ENCODE measurements at places on chromosomes 2 and 18. TPM values are rescaled to one million over a fixed set of nuclear protein-coding genes. Genes with fewer than 3 reads are reported as not detected.

The NGEF gene
- total RNA-seq: 52.2 TPM

- no peaks in the 10 kb centered on the region for H3K36me3 ChIP-seq
- DNase-seq: no peak
- H3K4me1 ChIP-seq: no peaks in the 10 kb centered on the region
- H3K27me3 ChIP-seq: peaks cover 11% of the 10 kb centered on the region
- H3K27ac ChIP-seq: no peak overlapping the region
Measured at GRCh38 chr2:102983786-102984185, 222.0 kb downstream of the TMEM182 start.

DNA sequence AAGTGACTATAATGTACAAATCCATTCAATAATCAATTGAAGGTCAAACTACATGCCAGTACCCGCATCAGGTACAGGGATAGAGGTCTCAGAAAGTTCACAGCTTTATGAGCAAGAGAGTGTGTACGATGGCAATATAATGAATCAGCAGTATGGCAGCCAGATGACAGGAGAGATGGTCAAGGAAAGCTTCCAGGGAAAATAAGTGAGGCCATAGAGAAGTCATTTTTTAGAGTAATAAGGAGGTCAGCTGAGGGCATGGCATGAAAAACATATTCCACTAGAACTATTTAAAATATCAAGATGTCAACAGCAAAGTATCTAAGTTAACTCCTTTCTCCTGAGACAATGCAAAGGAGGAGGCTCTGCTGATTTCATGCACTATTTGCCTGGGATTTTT, 108.0 kb downstream of the SLC8A1 start:
- no peaks in the 10 kb centered on the region for H3K27me3 ChIP-seq
- DNase-seq: no peak
- 0 out of 2 replicates have a peak, but pooled peaks cover 3% of the 10 kb centered on the region for H3K4me1 ChIP-seq
- no peak overlapping the region for H3K27ac ChIP-seq

DNA sequence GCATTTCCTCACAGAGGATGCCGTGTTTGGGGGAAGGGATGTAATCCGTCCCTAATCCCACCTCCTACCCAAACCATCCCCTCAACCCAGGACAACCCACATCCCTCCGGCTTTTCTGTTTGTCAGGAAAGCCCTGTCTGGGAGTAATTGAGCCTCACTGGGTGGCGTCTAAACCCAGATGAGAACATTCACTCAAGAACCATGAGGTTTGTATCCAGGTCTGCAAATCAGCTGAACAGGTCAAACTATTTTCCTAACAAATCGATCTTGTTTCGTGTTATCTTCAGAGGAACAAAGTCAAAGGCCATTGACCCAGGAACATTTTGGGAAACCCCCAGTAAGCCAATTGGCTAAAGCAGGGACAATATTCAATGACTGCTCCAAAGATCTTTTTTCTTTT, 25.7 kb downstream of the CYP27C1 start:
- no peak for DNase-seq
- no peaks in the 10 kb centered on the region for H3K27me3 ChIP-seq
- 0 out of 2 replicates have a peak, but pooled peaks cover 4% of the 10 kb centered on the region for H3K36me3 ChIP-seq
- no peak overlapping the region for H3K4me3 ChIP-seq
- H3K4me1 ChIP-seq: no peaks in the 10 kb centered on the region
- no peak overlapping the region for H3K27ac ChIP-seq

The ICA1L gene
- total RNA-seq: 0.20 TPM

The IGFBP5 gene
- total RNA-seq: 10.0 TPM

DNA sequence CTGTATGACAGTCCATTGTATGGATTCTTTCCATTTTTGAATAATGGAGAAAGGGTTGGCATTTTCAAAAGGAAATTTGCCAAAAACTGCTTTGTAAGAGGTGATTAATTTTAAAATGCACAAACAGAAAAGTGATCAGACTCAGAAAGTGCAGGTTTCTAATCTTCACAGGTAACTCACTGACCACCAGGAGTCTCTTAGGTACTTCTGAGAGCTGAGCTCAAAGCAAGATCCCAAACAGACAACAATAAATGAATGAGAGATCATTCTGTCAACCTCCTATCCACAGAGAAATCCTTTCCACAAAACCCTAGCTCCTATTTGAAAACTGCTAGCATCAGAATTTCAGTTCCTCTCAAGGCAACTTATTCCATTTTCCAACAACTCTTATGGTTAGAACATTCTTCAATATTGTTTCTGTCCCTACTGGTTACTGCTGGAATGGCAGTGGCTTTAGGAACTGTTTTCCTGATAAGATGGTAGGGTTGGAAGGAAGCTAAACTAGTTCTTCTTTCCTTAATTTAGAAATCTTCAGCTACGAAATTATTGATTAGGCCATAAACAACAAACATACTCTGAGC, 20.6 kb upstream of the HAAO start:
- no peak overlapping the region for H3K4me3 ChIP-seq
- no peak overlapping the region for H3K27ac ChIP-seq
- no peak for DNase-seq

DNA sequence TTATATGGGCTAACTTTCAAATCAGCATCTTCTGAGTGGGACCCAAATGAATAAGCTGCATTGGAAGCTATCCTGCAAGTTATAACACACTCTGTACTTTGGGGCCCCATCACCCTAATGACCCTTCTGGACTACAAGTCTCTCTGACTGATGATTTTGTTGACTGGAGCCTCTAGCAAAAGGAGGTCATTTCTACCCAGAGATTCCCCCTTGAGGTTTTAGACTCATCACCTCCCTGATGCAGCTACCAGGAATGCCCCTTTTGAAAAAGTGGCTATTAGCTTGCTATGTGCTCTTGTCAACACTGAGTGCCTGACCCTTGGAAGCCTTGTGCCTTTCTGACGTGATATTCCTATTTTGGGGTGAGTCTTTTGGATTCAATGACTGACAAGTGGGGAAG, 54.5 kb upstream of the NEMP2 start:
- H3K27me3 ChIP-seq: no peaks in the 10 kb centered on the region
- no peaks in the 10 kb centered on the region for H3K36me3 ChIP-seq
- no peak overlapping the region for H3K4me3 ChIP-seq
- DNase-seq: no peak

- no peaks in the 10 kb centered on the region for H3K27me3 ChIP-seq
- no peak overlapping the region for H3K27ac ChIP-seq
- H3K4me3 ChIP-seq: no peak overlapping the region
- H3K4me1 ChIP-seq: no peaks in the 10 kb centered on the region
Measured at GRCh38 chr2:10776231-10776977, 36.2 kb downstream of the PDIA6 start.

The GKN1 gene
- not detected for total RNA-seq

DNA sequence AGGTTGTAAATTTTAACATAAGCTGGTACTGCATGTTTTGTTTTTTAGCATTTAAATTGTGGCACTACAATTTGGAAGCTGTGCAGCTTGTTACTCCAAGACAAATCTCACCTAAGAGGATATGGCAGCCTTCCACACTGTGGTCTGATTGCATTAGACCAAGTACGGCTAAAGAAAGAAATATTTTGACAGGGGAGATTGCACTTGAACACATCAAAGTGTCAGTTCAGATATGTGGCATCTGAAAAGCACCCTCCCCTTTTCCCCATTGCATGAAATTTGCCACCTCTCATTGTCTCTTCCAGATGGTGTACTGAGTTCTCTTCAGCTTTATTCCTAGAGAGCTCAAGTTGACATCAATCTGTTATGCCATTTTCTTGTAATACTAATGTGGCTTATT, 295.9 kb downstream of the ERBB4 start:
- no peak for DNase-seq
- H3K27ac ChIP-seq: no peak overlapping the region
- H3K27me3 ChIP-seq: no peaks in the 10 kb centered on the region
- H3K4me1 ChIP-seq: no peaks in the 10 kb centered on the region
- H3K36me3 ChIP-seq: no peaks in the 10 kb centered on the region

The ABCG5 gene
- total RNA-seq: not detected

DNA sequence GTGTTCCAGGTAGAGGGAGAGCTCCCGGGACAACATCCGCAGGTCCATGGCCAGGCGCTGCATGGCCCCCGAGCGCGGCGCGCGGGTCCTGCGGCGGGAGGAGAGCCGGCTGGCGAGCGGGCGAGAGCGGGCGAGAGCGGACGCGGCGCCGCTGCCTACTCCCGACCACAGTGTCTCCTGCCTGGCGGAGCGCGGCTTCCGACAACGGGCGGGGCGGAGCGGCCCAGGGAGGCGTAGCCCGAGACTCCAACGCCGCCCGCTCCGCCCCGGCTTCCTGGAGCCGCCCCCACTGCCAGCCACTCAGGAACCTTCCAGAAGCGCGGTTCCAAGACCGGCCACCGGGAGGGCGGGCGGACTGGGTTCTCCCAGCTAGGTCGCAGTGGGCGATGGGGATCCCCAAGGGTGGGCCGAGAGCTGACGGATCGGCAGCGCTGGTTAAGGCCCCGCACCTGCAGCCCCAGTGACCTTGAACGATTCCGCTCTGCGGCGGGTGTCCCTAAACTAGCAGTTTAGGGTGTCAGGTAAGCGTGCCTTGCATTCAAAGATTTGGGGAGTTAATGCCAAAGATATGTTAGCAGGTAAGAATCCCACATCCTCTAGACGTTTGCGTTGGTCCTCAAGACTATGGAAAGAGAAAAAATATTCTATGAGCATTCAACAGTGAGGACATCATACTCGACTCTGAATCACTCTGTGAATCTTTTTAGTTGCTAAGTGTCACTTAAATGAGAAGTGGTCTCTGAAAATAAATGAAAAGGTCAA, at the start of gene ABHD3:
ABHD3 (minus strand) TSS at position 172 of the 762 bp plus-strand sequence; CDS start at position 63, 109 bp downstream.
- peak within 1 kb of the TSS; percentile 63 for H3K27ac ChIP-seq
- H3K4me1 ChIP-seq: peaks cover 17% of the 10 kb centered on the region
- H3K4me3 ChIP-seq: peak within 1 kb of the TSS; percentile 94

- H3K36me3 ChIP-seq: no peaks in the 10 kb centered on the region
- no peaks in the 10 kb centered on the region for H3K27me3 ChIP-seq
- no peak for DNase-seq
- H3K27ac ChIP-seq: no peak overlapping the region
- no peaks in the 10 kb centered on the region for H3K4me1 ChIP-seq
- no peak overlapping the region for H3K4me3 ChIP-seq
Measured at GRCh38 chr2:148893906-148894305, 18.9 kb downstream of the KIF5C start.

The PAX3 gene
- not detected for total RNA-seq

DNA sequence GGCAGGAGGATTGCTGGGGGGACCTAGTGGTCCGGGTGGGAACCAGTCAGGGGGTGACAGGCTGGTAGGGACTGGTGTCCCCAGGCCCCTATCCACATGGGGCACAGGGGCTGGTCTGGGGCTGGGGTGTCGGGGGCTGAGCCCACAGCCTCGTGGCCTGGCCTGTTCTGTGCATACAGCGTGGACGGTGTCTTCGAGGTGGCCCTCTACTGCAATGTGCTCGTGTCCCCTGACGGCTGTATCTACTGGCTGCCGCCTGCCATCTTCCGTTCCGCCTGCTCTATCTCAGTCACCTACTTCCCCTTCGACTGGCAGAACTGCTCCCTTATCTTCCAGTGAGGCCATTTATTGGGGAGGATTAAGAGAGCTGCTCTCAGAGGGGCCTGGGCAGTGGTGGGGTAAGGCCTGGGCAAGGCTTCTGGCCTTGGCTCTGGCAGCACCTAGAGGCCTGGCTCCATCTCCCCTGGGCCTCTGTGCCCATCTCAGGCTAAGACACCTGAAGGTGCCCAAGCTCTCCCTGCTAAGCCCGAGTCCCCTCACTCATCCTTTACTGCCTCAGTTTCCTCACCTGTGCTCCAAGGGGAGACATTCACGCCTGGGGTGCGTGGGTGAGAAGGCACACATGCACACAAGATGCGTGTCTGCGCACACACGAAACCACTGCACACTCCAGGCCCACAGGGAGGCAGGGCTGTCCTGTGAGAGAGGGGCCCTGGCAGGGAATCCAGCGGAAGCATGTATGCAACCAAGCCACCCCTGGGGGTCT, 1.9 kb downstream of the CHRNG start:
- H3K27me3 ChIP-seq: no peaks in the 10 kb centered on the region
- DNase-seq: no peak
- no peak overlapping the region for H3K27ac ChIP-seq
- no peaks in the 10 kb centered on the region for H3K4me1 ChIP-seq
- H3K36me3 ChIP-seq: no peaks in the 10 kb centered on the region

DNA sequence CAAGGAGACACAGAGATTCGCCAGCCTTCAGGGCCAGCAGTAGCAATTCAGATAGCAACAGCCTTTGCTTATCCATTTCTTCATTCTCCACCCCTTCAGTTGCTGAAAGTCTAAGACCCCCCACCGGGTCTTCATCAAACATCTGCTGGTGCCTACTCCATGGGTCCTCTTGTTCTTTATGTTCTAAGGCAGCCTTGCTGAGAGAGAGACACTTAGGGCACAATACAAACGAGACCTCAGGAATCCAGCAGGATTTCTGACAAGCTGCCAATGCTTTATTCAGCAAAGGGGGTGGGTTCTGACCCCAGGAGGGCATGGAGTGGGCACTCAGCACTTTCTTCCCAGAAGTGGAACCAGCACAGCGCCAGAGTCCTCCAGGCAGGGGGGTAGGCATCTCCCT, 36.2 kb upstream of the CNGA3 start:
- no peak overlapping the region for H3K27ac ChIP-seq
- H3K4me3 ChIP-seq: no peak overlapping the region
- H3K27me3 ChIP-seq: peaks cover 76% of the 10 kb centered on the region
- no peaks in the 10 kb centered on the region for H3K36me3 ChIP-seq
- H3K4me1 ChIP-seq: no peaks in the 10 kb centered on the region
- DNase-seq: no peak

DNA sequence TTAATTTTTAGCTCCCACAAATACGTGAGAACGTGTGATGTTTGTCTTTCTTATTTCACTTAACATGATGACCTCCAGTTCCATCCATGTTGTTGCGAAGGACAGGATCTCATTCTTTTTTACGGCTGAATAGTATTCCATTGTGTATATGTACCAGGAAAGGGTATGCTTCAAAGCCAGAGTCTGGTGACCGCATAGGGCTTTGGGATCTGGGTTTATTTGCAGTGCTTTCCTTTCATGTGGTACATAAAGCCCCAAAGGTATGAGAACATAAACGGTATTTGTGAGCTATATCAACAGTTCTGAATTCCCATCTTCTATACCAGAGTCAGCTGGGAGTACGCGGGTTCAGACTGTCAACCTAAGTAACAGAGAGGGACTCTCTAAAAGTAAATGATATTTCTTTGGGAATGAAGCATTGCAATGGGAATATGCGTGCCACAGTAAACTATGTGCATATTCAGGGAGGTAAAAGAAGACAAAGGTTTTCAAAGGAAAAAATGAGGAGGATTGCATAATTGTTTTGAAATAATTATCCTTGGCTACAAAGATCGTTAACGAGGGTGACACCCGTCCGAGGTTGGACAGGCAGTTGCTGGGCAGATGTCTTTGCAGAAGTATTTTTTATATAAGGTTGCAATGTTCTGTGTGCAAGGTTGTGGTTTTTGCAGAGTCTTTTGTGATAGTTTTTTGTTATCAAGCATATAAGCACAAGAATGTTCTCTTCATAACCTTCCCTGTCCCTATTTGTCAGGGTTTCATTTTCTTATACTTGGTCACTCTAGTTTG, 24.4 kb downstream of the CRYGD start:
- no peak overlapping the region for H3K4me3 ChIP-seq
- no peaks in the 10 kb centered on the region for H3K4me1 ChIP-seq
- no peaks in the 10 kb centered on the region for H3K36me3 ChIP-seq
- DNase-seq: no peak
- no peaks in the 10 kb centered on the region for H3K27me3 ChIP-seq

GRCh38 chr2:189157456-189157855, 22.1 kb downstream of the COL5A2 start:
- H3K4me1 ChIP-seq: no peaks in the 10 kb centered on the region
- no peak for DNase-seq
- no peaks in the 10 kb centered on the region for H3K27me3 ChIP-seq
- no peak overlapping the region for H3K4me3 ChIP-seq
- no peaks in the 10 kb centered on the region for H3K36me3 ChIP-seq

GRCh38 chr2:415986-416610, 128.2 kb upstream of the ALKAL2 start:
- no peaks in the 10 kb centered on the region for H3K36me3 ChIP-seq
- H3K27ac ChIP-seq: no peak overlapping the region
- H3K27me3 ChIP-seq: no peaks in the 10 kb centered on the region
- DNase-seq: no peak
- H3K4me3 ChIP-seq: no peak overlapping the region
